Right renal pelvis (tissue), 4 donors: ENCODE measurements at places on chromosomes 7 and 10.

DNA sequence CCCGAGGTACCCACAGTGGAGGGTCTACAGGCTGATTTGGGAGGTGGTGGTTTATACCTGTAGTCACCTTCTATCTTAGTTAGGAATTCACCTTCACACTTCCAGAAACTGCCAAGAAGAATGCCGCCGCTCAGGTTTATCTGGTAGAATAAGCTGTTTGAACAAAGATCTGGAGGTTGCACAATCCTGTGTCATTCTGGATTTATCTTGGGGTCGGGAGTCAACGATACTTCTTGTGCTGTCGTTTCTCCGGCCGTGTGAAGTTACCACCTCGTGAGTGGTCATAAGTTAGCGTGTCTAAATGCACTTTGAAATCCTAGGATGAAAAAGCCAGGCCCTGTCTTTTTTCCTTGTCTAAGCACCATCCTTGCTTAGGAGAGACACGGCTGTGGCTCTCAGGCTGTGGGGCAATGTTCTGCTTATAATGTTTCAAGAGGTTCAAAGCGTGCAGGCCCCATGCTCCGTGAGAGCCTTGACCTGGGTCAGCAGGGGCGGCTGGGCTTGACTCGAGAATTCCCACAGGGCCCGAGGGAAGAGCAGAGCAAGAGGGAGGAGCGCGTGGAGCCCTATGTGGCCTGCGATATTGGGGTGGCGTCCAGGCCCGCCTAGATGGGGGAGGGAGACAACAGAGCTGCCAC is 35.5 kb downstream of the GRIFIN start:
- DNase-seq, result no peak

- DNase-seq, result no peak
These were observed 110.7 kb downstream of the LRMDA start for GRCh38 chr10:75542084-75542483.

- no peak for DNase-seq
These were observed 382.2 kb upstream of the KLF6 start for GRCh38 chr10:4167216-4167615.

GRCh38 chr7:98365863-98366561 is 34.9 kb downstream of the BAIAP2L1 start:
- no peak for DNase-seq

DNA sequence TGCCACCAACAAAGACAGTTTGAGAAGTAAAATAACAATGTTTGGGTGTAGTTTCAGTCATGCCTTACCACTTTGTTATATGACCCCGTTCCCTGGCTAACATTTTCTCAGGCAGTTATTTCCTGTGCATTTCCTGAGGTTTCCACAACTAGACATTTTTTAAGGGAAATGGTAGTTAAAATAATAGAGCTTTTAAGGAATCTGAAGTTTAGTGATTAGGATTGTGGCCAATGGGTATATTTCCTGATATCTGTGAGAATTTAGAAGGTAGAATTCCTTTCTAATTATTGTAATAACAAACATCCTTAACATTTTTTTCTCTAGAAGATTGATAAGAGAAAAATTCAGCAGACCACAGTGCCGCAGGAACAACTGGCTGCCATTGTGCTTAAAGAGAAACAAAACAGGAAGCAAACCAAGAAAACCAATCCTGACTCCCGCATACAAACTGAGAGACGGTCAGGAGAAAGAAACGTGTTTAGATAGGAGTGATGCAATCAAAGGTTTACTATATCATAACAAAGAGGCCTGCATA is 193.6 kb downstream of the MBL2 start:
- DNase-seq, result no peak

DNA sequence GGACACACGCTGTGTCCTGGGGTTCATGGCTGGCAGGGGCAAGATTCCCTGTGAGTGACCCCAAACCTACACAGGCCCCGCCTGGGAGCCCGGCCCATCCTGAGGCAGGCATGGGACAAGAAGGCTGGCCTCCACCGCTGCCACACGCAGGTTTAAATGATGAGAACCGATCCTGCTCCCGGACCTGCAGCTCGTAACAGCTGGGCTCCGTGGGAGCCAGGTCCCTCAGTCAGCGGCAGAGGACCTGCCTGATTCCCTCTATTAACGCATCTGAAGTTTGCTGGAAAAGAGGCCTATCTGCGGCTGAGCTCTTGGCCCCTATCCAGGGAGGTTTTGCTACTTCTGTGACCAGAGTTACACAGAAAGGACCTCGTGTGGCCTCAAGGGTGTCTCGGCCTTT is 112.3 kb downstream of the VIPR2 start:
- no peak for DNase-seq

- DNase-seq, result no peak
These were observed 158.1 kb downstream of the LRRC4 start for GRCh38 chr7:127873151-127873550.

DNA sequence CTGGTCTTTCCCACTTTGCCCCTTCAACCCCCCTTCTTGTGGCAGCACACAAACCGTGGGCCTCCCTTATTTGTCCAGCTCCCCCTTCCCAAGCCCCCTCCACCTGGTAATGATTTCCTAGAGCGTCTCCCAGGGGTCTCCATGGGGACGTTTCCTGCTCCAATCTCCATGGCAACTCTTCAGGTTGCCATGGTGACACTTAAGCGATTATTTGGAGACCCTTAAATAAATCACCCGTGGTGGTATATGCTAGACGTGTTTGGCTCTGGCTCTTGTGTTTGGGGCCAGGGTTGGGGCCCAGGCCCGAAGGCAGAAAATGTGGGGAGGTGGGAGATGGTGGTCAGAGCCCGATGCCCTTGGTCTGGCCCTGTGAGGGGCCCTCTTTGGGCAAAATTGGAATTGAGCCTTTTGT is 41.1 kb upstream of the DLG5 start:
- peak; percentile 65 for DNase-seq
